GM12892 (cell line): ENCODE measurements at places on chromosomes 5 and 9.

- no peak for DNase-seq
These were observed 96.5 kb upstream of the ANKRD55 start for GRCh38 chr5:56329652-56330051.

DNA sequence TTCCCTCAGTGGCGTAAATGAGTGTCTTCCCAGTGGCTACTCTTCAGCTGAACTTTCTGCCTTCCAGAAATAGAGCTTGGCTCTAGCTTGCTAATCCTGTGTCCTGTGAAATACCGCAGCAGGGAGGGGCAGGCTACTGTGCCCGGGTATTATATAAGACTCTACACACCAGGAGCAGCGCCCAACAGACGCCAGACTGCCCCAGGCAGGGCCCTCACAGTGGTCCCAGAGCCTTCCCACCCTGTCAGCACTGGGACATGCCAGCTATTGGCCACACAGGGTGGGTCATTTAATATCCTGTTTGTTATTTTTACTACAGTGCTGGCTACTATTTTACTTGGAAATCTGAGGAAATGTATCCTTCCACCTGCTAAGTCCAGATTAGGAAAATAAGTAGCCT lies 121.0 kb downstream of the FEM1C start:
- no peak for DNase-seq

DNA sequence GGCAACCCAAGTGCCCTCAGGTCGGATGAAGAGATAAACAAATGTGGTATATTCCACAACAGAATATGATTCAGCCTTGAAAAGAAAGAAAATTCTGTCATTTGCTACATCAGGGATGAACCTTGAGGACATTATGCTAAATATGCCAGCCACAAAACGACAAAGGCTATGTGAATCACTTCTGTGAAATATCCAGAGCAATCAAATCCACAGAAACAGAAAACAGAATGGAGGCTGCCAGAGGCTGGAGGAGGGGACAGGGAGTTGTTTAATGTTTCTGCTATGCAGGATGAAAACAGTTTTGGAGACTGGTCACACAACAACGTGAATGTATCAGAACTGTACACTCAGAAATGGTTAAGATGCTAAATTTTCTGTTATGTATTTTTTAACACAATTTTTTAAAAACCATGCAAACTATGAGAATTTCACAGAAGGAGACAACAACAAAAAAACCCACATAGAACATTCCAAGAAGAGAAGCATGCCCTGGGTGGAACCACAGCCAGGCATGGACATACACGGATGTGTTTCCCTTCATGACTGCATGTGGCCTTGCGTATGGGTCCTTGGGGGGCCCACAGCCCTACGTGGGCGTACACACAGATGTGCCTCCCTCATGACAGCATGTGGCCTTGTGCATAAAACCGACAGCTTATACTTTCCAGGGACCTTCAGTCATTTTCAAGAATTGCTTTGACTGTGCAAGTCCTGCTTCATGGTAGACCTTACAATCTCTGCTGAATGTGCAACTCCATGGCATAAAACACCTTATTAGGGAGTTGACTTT lies 146.7 kb downstream of the ROR2 start:
- no peak for DNase-seq

DNA sequence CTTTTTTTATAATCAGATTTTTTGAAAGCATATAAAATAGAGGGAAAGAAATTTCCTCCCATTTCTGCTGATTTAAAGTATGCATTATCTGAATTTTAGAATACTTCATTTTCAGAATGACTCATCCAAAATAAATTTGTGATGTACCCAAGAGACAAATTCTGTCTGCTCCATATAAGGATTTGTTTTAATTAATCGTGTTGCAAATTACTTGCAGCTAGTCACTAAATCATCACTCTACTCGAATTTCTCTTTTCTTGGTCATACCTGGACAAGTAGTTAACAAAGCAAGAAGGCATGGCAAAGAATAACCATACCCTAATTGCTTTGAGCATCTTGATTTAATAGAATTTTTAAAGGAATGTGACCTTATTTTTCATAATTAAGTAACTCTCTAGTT lies 284.1 kb upstream of the GRAMD2B start:
- no peak for DNase-seq

- no peak for DNase-seq
These were observed 116.5 kb upstream of the PHYKPL start for GRCh38 chr5:178349075-178349511.

DNA sequence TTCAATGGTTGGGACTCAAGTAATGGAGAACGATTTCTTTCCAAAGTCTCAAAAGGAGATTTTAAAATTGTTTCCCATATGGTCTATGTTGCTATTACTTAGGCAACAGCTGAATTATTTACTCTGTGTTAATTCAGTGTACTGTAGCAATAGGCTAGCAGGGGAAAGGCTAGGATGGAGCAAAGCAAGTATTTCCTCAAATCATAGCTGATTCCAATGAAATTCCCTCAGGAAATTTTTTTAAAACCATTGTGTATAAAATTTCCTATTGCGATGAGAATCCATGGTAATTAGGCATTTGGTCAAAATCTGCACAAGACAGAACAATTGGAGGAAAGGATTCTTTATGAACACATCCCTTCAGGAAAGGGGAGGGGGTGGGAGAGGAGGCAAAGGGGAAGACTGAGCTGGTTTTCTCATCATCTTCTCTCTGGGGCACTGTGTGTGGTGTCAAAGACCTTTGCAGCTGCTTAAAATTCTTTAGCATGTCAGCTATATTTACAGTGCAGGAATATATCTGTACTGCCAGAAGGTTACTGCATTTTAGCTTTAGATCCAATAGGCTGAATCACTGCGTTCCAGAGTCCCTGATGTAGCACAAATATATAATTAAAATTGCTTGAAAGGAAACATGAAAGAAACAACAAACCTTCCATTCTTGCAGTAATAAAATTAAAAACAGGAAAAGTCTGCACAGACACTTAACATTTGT lies 95.3 kb downstream of the ZNF608 start:
- DNase-seq, result no peak

- DNase-seq, result no peak
These were observed 12.5 kb downstream of the NINJ1 start for GRCh38 chr9:93121316-93122241.

DNA sequence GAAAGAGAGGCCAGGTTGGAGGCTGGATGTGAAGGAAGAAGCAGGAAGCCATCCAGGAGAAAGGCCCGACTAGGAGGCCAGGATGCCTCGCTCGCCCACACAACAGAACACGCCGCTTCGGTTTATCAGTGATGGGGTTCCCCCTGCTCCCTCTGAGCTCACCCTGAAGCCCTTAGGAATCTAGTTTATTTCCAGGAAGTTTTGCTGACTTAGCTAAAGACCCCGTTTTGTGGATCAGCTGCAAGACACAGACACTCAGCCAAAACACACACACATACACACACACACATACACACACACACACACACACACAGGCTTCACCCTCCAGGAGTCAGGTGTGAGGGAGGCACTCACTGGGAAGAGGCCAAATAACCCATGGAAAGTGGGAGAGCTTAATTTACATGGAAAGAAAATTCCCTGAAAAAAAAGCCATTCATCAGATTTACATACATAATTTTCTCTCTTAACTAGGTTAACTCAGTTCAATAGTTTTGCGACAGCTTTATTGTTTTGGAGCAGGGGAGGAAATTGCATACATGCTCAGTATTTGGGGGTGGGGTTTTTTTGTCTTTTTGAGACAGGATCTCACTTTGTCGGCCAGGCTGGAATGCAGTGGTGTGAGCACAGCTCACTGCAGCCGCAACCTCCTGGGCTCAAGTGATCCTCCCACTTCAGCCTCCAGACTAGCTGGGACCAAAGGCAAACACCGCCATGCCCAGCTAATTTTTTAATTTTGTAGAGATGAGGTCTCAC lies 92.7 kb upstream of the HAND1 start:
- no peak for DNase-seq

DNA sequence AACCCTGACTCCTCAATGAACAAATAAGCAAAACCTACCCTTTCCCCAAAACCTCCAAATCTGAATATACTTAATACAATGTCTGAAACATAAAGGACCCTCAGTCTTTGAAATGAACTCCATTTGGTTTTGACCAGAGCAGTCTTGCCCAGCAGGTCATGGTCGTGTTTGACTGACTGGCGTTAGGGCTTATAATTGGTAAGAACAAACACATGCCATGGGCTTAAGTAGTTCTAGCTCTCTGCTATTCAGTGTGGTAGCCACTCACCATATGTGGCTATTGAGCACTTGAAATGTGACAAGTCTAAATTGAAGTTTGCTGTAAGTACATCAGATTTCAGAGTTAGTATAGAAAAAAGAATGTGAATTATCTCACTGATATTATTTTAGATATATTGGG lies 42.1 kb downstream of the LRRTM2 start:
- DNase-seq, result no peak

GRCh38 chr5:50745221-50745910 lies 78.9 kb downstream of the PARP8 start:
- DNase-seq, result no peak

- DNase-seq, result no peak
These were observed 9.1 kb downstream of the ARHGAP26 start for GRCh38 chr5:142779163-142779840.

- DNase-seq, result no peak
These were observed 5.2 kb upstream of the RAPGEF6 start for GRCh38 chr5:131640043-131640856.

GRCh38 chr5:1735320-1735970 lies 64.2 kb downstream of the MRPL36 start:
- no peak for DNase-seq

DNA sequence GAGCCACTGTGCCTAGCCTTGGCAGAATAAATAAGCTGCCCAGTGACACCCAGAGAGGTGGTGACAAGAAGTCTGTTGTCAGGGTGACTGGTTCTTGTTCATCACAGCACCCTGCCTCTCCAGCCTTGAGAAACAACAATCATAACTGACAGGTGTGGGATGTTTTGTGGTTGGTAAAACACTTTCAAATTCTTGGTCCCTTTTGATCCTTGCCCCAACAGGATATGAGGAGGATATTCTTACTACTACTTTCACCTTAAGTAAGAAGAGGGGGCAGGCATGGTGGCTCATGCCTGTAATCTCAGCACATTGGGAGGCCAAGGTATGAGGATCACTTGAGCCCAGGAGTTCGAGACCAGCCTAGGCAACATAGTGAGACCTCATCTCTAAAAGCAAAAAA lies 14.2 kb upstream of the FRRS1L start:
- peak; percentile 41 for DNase-seq

DNA sequence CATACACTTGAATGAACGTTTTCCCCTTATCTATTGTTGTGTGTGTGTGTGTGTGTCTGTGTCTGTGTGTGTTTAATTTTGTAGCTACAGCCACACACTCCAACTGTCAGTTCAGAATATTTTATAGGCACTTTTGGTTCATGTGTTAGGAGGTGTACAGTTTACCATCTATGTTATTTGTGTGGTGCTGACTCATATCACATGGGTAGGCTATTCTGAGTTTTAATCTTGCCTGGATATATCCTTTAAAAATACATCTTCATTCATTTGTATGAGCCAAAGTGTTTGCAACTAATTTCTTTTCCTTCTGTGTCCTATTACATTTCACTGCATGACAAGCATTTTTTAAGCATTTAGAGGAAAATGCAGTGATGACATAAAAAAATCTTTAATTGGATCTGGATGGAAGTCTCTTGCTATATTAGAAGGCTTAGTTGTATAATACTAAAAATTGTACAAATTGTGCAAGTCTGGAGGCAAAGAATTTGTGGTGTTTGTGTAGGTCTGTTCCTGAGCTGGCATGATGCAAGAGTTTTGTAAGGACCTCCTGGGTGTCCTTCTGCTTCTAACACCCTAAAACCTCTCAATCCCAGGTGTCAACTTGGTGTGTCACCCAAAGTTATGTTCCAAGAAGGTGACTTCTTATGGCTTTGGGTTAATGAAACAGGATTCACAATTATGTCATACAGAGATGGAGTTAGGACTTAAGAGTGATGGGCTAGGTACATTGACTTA lies 52.4 kb upstream of the HMHB1 start:
- no peak for DNase-seq

GRCh38 chr5:91378752-91379211 lies 4.3 kb downstream of the ARRDC3 start:
- no peak for DNase-seq

DNA sequence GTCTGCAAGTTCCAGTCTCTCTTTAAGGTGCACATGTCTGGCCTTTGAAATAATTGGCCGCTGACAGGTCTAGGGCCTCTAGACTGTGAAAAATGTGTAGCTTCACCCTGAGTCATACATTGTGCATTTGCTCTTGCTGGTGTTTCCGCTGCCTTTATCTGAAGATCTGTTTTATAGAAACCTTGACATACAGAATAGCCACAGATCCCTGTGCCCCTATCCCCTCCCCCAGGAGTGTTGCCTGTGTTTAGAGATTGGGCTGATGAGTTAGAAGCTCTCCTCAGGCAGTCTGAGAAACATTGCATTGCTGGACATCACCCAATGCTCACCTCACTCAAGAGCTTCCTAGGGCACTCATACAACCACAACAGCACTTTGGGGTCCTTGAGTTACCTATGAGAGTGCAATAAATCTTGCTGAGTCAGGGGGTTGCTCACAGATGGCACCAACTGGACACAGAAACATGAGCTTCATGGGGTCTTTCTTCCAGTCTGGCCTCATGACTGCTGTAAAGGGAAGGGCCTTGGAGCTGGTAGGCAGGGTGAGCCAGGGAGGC lies 3.8 kb upstream of the ZNF782 start:
- no peak for DNase-seq

DNA sequence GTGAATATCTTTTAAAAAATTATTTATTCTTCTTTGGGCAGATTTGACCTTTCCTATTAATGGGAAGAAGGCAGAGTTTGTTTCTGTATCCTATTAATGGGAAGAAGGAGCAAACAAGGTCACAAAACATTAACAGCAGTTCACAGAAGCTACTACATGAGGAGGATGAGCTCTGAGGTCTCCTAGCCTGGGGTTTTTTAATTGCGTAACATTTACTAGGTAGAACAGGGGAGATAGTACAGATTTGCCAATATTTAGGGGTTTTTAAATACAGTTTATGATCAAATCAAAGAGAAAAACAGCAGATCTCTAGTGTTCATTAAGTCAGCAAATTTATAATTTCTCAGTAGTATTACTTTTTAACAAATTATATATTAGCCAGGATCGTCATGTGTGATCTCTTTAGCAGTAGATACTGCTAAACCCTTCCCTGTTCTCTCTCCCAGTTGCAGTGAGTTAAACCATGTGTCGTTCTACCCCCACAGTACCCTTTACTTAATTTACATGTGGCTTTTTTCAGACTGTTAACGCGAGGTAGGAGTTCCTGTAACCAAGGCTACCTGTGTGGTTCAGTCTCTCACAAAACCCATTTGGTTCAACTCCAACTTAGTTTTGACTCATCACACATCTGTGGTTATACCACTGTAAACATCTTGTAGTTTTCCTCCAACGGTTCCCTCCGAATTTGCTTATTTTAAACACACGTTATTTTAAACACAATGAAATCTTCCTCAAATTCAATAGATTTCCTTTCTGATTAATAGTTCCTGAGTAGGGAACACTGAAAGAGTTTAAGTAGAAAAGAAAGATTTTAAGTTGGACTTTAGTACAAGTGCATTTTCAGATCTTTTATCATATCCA lies 13.3 kb downstream of the SLC25A46 start:
- peak; percentile 23 for DNase-seq

GRCh38 chr9:93031629-93032430 lies 26.7 kb upstream of the SUSD3 start:
- DNase-seq, result no peak

GRCh38 chr5:22541037-22541436 lies 312.1 kb downstream of the CDH12 start:
- DNase-seq, result no peak
